ENCODE measurements at places on chromosomes 5 and 9.

- DNase-seq, result peak; percentile 19
These were observed 160.1 kb downstream of the GHR start for GRCh38 chr5:42583322-42583721.

DNA sequence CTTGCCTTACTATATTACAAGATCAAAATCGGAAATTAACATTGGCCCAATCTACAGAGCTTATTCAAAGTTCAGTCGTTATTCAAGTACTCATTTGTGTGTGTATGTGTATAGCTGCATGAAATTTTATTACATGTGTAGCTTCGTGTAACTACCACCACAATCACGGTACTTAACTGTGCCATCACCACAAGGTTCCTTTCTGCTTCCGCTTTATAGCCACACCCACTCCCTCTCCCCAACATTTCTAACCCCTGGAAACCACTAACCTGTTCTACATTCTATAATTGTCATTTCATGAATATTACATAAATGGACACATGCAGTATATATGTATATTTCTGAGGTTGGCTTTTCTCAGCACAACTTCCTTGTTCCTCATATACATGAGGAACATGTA, 4.0 kb upstream of the TEX48 start:
- no peak for DNase-seq

GRCh38 chr5:83485842-83486241, 14.3 kb downstream of the VCAN start:
- no peak for DNase-seq

DNA sequence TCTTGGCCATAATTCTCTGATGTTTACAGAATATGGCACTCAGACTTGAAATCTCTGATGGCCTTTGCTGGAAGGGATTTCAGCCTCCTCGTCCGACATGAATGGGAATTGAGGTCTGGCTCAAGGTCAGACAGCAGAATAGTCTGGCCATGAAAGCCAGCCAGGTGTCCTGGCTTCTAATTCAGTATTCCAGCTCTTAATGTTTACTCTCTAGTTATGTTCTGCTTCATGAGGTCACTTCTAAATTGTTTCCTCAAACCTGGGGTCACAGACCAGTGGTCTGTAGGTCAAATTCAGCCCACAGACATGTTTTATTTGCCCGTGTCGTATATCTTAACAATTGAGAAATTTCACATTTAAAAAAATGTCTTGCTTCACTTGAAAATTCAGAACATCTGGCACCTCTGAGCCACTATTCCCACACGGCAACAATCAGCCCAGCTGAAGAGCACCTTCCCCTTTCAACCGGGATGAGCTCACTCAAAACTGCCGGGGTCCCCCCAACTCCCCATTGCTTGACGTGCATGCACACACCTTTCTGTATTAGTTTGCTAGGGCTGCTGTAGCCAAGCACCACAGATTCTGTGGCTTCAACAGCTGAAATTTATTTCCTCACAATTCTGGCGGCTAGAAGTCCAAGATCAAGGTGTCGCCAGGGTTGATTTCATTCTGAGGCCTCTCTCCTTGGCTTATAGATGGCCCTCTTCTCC, 243.5 kb downstream of the ENC1 start:
- DNase-seq, result no peak

DNA sequence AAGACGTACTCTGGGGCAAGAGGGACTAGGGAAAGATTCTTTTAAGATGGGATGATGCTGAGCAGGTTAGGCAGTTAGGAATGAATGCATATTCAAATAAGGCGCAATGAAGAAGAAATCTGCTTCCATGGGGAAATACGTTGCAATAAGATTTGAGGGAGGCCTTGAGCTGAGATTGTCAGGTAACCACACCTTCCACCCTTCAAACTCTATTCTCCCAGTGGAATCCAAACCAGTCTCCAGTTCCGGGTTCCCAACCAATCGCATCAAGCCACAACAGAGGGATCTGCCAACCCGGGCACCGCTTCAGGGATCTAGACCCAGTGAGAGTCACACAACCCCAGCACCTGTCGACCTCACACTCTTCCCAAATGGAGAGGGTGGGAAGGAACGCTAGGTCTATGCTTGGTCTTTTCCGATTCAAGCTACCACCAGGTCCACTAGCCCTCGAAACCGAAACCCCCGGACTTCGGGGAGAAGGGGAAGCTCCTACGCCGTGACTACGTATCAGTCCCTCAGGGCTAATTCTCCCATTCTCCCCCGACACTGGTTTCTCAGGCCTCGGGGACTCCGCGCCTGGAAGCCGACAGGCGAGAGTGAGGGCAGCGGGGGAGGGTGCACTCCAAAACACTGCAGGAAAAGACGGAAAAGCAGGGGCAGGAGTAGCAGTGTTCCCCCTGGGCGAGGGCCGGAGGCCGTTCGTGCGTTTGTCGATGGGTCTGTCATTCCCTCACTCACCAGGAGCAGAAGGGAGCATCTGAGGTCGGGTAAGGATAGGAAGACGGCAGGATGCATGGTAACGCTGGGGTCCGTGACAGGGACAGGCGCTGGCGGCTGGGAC, 534 bp downstream of the ERP44 start:
- DNase-seq, result peak; percentile 12

- DNase-seq, result no peak
These were observed 13.1 kb upstream of the IFNA14 start for GRCh38 chr9:21252721-21253547.

DNA sequence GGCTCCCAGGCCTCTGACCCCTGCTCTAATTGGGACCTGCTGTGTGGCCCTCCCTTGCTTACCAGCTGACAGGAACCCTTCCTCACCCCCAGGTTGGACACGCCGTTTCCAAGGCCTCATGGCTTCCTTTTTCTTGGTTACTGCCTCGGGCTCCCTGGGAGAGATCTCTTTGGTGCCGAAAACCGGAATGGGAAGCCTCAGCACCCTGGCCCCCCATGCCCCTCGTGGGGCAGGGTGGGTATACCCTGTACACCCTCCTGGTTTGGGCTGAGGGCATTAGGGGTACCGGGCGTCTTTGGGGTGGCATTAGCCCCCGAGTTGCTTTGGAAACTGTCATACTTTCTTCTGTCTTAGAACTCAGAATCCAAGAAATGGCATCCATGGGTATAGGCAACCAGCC, 10.1 kb upstream of the LRRC14B start:
- no peak for DNase-seq

DNA sequence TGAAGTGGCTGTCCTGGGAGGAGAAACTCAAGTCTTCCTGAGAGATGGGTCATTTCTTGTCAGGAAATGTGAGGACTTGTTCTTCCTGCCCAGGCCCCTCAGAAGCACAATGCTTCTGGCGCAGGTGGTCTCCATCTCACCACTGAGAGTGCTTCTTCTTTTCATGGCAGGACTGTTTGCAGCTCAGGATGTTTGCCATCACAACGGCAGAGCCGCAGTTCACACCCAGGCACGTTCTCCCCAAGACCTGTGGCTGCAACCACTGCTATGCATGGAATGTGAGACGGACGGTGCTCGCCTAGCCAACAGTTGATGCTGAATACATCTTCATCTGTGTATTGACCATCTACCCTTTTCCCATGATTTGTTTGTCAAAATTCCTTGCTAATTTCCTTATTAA, 216.3 kb downstream of the GADD45G start:
- DNase-seq, result no peak

DNA sequence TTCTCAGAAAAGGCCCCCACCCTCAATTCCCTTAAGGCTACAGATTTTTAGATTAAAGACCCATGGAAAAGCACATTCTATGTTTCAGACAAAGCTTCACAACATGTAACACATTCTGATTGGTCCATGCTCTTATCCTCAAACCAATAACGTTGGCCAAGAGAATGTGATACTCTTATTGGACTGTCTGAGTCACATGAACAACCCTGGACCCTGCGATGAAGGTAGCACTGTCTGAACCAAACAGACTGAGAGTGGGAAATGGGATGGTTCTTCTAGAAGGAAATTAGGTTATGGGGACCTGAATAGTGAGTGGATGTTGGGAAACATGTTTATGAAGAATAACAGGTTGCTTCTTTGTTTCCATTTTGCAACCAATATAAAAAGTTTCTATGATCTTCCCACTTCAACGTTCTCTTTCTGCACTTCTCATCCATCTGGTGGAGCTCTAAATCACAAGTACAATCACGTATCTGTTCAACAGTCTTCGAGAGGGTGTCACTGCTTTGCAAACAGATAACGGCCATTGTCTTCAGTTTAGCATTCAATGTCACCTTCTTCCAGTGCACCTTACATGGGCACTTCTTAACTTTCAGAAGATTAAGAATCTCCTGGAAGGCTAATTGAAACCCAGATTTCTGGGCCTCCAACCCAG, 81.6 kb downstream of the PTCH1 start:
- DNase-seq, result no peak
